GM12865 (cell line): ENCODE measurements at places on chromosomes 11 and 22.
A peak's percentile ranks its signal among the peaks of the same experiment; 100 is the strongest.

- peak; percentile 66 for DNase-seq
These were observed 22.9 kb downstream of the FLI1 start for GRCh38 chr11:128716661-128717210.

DNA sequence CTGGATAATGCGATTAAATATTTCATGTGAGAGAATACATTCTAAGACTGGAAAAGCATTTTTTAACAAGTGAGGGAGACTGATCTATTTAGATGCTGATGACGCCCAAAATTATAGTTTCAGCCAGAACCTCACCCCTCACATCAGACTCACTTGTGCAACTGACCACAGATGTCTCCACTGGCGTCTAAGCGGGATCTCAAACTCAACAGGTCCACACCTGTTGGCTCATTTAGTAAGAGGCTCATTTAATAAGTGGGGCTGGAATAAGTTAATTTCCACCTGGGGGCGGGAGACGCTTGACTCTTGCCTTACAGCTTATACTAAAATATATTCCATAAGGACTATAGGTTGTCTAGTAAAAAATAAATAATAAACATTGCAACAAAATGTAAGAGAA is 47.5 kb downstream of the MORC2 start:
- DNase-seq = no peak

DNA sequence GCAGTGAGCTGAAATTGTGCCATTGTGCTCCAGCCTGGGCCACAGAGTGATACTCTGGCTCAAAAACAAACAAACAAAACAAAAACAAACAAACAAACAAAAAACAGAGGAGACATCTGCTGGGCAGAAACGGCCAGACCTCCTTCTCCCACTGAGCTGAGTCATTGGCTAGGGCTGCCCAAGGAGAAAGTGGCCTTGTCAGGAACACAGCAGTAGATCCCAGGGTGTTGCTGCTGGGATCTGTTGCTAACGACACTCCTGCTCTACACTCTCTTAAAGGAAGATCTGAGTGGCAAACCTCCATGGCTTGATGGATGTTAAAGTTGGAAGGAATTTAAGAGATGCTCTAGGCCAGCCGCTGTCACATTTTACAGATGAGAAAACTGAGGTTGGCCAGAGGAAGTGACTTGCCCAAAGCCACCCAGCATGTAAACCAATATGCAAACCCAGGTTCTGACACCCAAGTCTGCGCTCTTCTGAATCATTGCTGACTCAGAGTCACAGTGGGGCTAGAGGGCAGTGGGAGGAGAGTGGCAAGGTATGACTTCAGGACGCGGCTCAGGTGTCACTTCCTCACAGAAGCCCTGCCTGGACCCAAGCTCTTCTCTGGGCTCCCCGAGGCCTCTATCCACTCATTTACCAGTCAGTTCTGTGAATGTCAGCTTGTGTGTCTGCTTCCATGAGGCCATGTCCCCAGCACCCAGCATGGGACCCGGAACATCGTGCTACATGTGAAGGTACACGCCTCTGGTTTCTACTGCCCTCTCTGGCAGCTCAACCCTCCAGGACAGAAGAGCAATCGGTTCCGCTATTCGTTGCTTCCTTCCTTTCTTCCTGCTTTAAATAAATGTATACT is 11.3 kb upstream of the GDPD5 start:
- DNase-seq = peak; percentile 90

- DNase-seq = no peak
These were observed at the start of gene MOGAT2 for GRCh38 chr11:75717608-75718418. Gene MOGAT2 (plus strand): TSS chr11:75717838. CDS start chr11:75717889, 51 bp downstream.

GRCh38 chr11:76365038-76365679 is 15.8 kb downstream of the THAP12 start:
- no peak for DNase-seq

- DNase-seq = no peak
These were observed 100.6 kb upstream of the SORL1-AS1 start for GRCh38 chr11:121553389-121553788.

DNA sequence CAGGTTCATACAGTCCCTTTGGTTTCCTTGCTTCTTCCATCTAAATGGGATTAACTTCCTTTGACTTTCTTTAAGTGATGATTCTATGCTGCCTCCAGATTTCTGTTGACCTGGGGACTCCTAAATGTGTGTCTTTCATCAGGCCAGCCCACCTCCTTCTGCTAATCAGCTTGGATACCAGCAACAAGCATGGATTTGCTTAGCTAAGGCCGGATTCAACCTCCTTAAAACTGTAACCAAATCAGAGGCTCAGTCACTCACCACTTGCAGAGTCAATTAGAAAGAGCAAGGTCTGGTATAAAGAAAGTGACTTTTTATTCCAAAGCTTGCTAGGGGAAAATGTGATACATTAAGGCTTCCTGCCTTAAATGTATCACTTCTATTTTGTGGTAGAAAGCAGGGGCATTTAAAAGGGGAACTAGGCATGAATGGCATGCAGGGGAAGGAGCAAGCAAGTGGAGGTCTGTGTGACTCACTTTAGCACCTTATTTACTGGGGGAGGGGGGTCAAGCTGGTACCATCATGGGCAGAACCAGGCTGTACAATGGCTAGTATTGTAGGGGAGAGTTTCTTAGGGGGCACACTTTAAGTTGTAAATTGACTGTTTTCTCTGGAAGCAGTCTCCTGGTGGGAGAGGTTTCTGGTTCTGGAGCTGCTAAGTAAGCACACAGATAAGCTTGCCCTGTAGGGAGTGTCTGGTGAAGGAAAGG is 239.0 kb upstream of the PDGFD start:
- DNase-seq = no peak

DNA sequence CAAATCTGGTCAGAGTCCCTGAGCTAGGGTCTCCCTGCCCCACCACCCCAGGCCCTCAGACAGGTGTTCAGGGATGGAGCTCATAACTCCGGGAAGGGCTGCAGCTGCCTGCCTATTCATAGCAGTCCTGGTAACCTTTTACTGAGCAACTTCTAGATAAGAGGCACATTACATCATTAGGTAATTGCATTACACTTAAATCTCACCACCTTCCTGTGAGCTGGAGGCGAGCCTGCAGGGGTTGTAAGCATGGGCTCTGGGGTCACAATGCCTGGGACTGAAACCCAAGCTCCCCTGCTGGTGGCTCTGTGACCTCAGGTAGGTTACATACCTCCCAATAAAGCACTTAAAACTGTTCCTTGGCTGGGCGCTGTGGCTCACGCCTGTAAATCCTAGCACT is 22.5 kb downstream of the TP53I11 start:
- DNase-seq = no peak

DNA sequence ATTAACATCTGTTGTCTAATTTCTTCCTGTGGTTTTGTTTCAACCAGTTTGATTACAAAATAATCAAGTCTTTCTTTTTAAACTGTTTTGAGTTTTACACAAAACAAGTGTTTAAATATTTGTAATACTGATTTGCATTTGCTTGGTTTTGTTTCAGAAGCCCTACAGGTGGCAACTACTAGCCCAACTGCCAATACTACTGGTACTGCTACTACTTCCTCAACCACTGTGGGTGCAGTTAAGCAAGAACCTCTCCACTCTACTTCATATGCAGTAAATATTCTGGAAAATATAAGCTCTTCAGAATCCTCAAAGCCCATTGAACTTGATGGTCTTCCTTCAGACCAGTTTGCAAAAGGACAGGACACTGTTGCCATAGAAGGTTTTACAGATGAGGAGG is 61.1 kb downstream of the QSER1 start:
- no peak for DNase-seq

- no peak for DNase-seq
These were observed 112.7 kb upstream of the OR4B1 start for GRCh38 chr11:48103621-48104567.

DNA sequence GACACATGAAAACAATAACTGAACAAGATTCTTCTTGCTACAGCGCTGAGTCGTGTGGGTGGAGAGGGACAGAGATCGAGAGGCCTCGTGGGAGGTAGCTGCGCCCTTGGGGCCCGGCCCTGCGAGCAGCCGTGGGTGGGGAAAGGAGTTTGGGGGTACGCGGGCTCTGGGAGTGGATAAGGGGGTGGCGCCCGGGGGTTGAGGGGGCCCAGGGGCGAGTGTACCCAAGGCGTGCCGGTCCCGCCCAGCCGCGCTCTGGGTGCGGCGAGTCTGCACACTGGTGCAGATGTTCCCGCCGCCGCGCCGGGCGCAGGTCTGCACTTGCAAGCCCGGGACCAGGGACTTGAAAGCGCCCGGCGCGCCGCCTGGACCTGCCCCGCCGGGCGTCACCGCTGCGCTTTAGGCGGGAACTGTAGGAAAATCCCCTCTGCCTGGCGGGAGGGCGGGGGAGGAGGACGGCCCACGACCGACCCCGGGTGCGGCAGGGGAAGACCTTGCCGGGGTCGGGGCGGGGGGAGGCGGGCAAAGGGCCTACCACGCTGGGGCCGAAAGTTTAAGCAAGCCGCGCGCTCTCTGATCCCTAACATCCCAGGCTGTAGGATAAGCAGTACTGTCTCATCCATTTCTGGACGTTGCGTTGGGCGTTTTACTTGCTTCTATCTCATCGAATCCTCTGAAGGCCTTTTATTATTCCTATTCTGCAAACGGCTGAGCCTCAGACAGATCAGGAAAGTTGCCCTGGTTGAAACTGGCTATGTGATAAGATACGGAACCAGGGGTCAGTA is 1.4 kb upstream of the KREMEN1 start:
- peak; percentile 62 for DNase-seq

GRCh38 chr22:29328055-29328454 is 12.6 kb upstream of the RASL10A start:
- no peak for DNase-seq

DNA sequence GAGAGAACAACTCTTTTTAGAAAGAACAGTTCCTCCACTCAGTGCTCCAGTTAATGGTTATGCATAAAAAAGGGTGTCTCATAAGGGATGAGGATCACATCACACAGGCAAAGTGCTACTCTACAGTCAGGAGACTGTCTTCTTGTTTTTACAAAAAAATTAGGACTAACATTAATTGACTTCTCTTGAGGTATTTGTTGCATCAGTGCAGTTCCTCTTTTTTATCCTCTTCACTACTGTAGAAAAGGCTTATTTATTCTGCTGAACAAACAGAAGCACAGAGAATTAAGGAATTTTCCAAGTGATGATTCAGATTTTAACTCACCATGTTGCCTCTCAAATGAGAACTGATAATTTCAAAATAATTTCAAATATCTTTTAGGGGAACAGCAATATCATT is 1.9 kb downstream of the MMP8 start:
- no peak for DNase-seq

DNA sequence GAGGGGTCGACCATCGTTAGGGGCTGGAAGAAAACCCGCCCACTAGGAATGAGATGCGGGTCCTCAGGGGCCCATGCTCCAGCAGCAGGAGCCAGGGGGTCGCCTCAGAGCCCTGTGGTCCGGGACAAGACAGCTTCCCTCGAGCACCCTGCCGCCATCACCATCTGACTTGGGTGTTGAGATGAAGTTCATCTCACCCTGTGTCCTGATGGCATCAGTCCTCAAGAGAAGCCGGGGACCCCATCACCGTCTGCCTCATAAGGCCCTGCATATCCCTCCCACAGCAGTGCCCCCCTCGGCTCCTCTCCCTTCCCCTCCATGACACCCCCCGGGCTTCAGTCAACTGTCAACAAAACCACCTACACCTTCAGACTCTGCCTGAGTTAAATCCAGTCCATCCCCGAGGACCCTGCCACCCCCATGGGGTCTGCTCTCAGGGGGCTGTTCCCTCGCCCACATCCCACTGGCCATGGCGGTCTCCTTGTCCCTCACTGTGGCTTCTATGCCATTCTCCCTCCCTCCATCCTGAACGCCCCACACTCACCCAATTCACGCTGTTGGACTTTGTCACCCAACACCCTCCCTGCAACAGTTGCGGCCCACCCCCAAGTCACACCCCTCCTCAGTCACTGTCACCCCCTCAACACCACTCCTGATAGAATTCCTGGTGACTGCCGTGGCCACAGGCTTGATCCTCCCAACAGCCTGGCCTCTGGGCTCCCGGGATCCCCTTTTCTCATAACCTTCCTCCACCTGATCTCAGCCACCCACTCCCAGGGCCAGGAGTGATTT is 87.7 kb upstream of the RTL6 start:
- DNase-seq = no peak

GRCh38 chr22:31818481-31819392 is 64.9 kb downstream of the DEPDC5 start:
- no peak for DNase-seq

DNA sequence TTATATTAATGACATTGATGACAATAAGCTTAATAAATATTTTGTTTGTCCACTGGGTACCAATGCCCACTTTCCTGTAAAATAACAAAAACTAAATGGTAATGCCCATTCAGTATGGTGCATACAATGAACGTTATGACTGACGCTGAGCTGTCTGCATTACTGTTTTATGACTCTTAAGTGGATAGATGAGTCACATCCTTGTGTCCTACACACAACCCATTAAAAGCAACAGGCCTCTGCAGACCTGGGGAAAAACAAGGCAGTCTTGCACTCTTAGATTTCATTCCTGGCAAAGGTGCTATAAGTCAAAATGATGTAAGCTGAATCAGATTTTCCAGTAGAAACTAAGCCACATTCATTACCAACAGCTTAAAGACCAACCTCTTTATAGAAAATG is 176.3 kb upstream of the TMEM45B start:
- DNase-seq = no peak

DNA sequence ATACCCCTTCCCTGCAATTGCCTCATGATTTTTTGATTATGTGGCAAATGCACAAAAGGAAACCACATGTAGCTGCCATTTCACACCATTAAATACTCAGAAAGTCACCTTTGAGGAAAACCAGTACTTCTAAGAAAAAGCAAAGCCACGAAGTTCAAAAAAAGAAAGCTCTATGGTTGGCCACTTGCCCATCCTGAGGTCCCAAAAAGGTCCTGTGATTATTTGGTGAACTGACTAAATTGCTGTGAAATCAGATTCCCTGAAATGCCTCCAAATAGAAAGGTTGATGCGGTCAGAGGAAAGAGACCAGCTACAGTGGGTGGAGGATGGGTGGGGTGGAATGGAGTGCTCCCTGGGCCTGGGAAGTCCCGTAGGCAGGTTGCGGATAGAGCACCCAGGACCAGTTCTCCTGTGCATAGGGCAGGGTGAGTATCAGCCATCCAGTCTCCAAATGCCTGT is 26.9 kb downstream of the MRPL16 start:
- DNase-seq = no peak

DNA sequence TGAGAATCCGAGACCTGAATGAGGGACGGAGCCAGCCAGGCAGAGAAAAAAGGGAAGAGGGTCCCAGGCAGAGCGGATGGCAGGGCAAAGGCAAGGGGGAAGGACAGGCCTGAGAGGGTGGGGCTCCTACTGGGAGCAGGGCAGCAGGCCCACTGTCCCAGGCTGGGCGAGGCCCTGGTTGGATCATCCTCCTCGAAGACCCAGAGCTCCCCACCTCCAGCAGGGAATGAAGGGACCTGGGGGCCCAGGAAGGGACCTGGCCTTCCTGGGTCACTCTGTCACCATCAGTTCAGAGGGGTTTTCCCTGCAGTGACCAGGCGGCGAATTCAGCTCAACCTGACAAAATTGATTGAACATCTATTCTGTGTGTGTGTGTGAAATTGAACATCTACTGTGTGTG is 4.0 kb downstream of the CD5 start:
- DNase-seq = no peak

- no peak for DNase-seq
These were observed 826.3 kb downstream of the DLG2 start for GRCh38 chr11:84800755-84801346.

DNA sequence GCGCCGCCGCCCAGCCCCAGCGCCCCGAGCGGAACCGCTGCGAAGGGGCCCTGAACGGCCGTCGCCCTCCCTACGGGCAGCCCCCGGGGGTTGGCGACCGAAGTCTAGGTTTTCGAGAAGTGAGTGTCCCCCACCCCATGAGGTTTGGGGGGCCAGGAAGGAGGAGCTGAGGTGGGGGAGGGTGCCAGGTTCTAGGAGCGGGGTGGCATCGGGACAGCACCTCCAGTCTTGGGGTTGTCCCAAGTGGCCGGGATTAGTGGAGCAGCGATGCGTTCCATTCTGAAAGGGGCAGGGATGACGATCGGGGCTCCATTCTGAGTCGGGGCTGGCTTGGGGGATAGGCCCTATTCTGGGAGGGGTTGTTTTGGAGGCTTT is 408 bp downstream of the PPP2R5B start:
- no peak for DNase-seq
